ENCODE measurements at places on chromosomes 6 and 20.

DNA sequence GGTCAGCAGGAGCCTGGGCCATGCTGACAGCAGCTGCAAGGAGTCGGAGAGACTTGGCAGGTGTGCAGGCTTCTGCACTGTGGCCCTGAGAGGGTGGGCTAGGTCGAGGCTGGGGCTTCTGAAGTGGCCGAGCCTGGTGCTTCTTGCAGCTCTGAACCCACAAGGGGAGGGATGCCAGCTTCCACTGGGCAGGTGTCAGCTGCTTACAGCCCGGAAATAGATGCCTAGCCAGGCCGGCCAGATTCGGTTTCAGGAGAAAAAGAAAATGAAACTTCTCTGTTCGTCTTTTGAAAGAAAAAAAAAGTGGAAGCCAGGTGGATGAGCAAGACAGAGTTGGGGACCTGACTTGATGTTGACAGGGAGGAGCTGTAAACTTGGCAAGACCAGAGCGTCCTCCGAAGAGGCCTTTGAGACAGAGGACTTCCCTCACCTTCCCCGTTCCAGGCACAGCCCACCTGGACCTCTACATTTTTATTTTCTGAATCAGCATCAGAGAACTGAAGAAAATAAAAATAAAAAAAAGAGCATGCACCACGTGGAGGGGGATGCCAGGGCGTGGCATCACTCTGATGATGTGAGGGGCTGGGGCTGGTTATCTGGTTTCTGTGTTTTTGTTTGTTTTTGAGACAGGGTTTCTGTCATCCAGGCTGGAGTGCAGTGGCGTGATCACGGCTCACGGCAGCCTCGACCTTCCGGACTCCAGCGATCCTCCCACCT lies at the start of gene ZBP1:
ZBP1 (minus strand) TSS at position 153 of the 717 bp plus-strand sequence; CDS start at position 22, 131 bp downstream.
- no peak for DNase-seq

- DNase-seq = no peak
These were observed 68.2 kb downstream of the RTN4IP1 start for GRCh38 chr6:106560996-106561685.

DNA sequence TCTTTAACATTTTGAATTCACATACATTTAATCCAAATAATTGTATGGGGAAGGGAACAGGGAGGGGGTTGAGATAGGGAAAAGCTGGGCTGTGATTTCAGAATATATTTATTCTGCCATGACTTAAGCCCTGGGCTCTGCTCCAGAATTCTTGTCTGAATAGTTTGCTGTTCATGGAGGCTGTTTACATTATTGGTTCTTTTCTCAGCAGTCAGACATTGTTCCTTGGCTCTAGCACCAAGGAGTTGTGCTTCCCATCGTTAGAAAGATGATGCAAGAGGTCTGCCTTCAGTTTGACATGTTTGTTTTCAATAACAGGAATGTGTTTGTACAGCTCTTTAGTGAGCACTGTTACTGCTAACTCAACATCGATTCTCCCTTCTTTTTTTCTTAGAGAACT lies 198.8 kb upstream of the CDYL start:
- DNase-seq = no peak

- no peak for DNase-seq
These were observed 6.3 kb downstream of the ADTRP start for GRCh38 chr6:11772109-11772825.

- no peak for DNase-seq
These were observed 12.1 kb upstream of the EXOC2 start for GRCh38 chr6:705047-705446.

- no peak for DNase-seq
These were observed 238.4 kb upstream of the QKI start for GRCh38 chr6:163176097-163176496.

DNA sequence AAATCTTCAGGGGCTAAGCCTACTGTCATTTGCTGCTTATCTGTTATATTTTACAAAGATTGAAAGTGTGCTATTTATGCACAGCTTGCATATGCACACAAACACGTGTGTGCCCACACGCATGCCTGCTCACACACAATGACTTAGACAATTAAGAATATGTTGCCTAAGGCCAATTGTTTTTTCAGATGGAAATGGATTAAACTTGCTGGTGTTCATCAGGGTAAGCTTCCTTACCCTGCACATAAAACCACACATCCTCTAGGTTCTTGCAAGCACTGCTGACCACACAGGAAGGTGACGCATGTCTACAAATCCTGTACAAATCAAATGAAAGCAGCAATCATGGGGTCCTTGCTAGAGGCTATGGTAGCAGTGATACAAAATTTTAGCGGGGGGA lies 58.4 kb downstream of the GJA10 start:
- no peak for DNase-seq

DNA sequence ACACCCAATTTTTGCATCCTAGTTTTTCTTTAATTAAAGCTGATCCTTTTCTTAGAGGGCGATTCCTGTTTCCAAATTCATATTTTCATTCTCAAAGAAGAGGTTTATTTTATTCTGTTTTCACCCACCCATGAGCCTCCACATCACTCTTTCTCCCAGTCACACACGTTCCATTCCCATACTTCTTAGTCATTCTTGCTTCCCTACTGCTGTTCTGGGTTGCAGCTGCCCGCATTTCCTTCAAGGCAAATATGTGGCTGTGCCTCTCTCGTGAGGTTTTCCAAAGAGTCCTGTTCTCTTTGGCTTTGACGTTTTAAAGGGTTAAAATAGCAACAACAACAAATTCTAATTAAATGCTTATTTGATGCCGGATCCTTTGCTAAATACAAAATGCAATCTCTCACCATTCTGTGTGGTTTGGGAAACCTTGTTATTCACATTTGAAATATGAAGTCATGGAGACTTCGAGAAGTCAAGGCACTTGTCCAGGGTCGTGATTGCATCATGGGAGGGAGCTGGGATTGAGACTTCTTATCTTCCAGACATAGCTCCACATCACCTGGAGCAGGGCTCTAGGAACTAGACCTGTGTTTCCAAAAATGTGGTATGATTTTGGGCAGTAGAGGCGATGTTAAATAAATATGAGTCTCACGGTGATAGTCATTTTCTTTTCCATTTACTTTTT lies 126.6 kb downstream of the DOK5 start:
- DNase-seq = no peak

DNA sequence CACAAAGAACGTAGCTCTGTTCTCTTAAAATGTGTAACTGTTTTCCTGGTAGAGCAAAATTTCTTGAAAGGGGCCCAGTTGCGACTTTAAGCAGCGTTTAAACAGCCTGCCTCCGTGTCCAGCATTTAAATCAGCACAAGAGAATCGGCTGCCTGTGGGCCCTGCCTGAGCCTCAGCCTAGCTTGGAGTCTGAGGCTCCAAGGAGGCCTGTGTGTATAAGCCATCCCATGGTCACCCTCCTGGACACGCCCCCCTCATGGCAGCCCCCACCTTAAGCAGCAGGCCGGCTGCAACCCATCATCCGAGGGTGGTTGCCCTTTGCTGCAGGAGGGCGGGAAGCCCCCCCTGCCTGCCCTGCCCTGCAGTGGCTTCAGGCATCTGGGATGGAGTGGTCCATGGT lies 18.9 kb downstream of the SDCBP2 start:
- no peak for DNase-seq

GRCh38 chr6:18216411-18216810 lies 47.9 kb downstream of the DEK start:
- no peak for DNase-seq

DNA sequence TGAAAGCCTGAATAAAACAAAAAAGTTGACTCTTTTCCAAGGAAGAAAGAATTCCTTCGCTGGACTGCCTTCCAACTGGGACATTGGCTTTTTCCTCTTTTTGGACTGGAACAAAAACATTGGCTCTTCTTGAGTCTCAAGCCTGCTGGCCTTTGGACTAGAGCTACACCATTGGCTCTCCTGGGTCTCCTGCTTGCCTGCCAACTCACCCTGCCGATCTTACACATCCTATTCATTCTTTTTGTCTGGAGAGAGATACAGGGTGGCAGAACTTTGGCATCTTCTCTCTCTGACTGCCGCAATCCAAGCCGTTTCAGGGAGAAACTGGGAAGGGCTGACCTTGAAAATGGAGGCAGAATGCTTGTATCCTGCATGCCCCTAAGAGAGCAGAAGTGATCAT lies 20.2 kb downstream of the DDO start:
- no peak for DNase-seq

DNA sequence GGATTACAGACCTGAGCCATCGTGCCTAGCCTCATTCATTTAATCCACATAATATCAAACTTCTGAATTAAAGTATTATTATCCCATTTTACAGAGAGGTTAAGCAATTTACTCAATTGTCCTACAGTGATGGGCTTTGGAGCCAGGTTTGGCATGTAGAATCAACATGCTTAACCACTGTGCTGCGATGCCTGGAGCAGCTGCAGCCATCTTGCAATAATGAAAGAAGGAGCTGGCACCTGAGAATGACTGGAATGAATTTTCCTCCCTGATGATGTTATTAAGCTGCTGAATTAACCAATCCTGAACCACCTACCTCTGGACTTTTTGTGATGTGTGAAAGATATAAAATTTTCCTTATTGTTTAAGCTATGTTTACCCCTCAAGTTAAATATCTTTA lies 13.1 kb upstream of the CCND3 start:
- DNase-seq = no peak

- DNase-seq = no peak
These were observed 493.4 kb downstream of the LMBRD1 start for GRCh38 chr6:69303382-69303781.

- DNase-seq = no peak
These were observed 2.6 kb downstream of the FASTKD5 start for GRCh38 chr20:3156811-3157619.

GRCh38 chr6:42251500-42251899 lies 33.8 kb upstream of the MRPS10 start:
- no peak for DNase-seq

GRCh38 chr6:112040956-112041355 lies 12.9 kb upstream of the CCN6 start:
- DNase-seq = no peak

DNA sequence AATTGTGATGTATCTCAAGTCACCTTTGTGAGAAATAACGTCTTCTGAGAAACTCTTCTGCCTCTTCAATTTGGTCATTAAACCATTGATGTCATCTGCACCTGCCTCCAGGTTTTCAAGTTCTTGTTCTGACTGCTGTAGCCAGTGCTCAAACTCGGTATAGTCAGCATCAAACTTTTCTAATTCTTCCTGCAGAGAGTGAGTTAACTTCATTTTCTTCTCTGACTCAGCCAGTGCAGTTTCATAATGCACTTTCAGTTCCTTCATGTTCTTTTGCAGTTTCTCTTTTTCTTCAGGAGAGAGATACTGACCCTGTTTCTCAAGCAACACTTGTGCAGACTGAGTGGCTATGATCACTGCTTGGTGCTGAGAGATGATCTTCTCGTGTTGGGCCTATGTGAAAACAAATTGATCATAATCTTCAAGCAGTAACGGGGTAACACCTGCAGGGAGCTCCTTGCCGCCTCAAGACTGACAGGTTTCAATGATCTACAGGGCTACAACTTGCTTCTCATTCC lies 48.8 kb downstream of the DST start:
- DNase-seq = no peak

DNA sequence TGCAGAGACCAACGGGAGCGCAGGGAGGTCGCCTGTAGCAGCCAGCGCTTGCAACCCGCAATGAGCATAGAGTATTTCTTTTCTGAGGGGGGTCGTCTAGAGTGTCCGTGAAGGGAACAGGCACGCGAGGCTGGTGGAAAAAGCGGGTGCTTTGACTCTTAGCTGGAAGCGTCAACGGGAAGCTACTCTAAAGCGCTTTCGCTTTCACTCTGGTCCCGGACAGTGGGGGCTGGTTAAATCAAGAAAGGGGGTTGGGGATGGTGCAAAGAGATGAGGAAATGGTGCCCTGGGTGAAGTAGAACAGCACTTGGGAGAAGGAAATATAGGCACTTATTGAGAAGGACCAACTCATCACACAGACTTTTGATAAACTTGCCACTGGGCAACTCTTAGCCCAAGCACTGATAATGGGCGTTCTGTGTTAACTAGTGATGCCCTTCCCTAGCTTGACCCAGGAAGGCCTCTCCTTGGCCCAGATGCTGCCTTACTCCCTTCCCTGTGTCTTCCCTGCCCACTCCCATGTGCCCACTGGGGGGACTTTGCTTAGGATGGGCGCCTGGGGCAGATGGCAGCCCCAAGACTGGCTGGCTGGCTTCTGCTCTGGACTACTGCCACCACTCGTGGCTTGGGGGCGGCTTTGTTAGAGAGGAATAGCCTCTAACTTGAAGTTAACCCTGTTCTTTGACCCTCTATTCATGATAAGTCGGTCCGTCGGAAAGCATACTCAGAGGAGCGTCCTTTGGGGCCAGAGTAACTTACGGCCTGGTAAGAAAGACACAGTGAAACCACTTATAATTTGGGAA lies 585 bp downstream of the PSMB9 start:
- DNase-seq = no peak

- no peak for DNase-seq
These were observed 772 bp downstream of the SESN1 start for GRCh38 chr6:109093732-109094415.

DNA sequence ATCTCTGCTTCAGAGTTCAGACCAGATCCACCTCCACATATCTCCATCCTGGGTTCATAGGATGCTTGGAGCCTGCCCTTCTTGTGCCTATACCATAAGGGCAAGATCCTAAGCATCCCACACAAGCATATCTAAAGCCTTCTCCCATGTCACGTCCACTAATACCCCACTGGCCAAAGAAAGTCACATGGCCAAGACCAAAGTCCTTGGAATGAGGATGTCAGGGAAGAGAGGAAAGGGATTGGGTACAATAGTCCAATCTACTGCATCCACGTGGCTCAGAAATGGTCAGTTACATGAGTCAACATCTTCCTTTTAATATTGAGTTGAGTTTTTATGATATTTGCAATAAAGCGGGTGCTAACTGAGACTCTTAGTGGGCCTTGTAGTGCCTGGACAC lies 515.9 kb upstream of the SULF2 start:
- no peak for DNase-seq

DNA sequence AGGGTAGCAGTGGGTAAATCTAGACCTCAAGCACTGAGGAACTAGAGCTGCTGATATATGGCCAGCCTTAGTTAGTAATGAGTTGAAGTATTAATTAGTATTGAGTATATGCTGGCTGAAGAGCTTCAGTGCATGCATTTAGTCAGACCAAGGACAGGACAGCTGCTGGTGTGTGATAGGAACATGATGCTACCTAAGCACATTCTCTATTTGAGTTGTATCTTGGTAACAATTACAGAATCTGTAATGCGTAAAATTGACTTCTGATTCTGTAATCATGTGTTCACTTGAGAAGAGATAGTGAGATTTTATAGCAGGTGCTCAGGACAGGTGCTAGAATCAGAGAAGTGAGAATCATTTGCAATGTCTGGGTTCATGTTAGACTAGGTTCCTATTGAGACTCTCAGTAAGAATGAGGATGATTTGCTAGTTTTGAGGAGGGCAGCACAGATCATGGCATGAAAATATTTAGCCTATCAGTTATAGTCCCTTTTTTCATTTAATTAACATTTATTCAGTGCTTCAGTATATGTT lies 369.4 kb upstream of the HS3ST5 start:
- no peak for DNase-seq

GRCh38 chr20:48875233-48875913 lies 46.1 kb upstream of the ARFGEF2 start:
- no peak for DNase-seq

DNA sequence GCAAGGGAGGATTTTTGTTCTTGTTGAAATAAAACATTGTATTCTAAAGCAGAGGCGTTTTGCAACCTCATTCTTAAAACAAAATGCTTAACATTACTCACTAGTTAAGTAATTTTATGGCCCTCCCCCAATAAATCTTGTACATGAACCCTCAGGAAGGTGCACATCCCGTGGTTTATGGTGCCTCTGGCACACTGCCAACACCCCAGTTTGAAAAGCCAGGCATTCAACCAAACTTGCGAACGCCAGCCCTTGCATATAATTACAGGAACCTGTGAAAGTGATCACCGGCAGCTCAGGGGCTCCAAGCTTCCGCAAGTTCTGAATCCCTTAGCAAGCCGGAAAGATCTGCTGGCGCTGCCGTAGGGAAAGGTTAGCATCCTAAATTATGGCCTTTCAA lies 1109.0 kb upstream of the FLRT3 start:
- no peak for DNase-seq

Measured in anterior cingulate cortex (tissue), 58 donors.